GM23248 (cell line): ENCODE measurements at places on chromosomes 12 and 14. TPM values are rescaled to one million over a fixed set of nuclear protein-coding genes. Genes with fewer than 3 reads are reported as not detected.
A peak's percentile ranks its signal among the peaks of the same experiment; 100 is the strongest.

- peaks cover 32% of the 10 kb centered on the region for H3K36me3 ChIP-seq
- H3K4me1 ChIP-seq: peaks cover 37% of the 10 kb centered on the region
- H3K4me3 ChIP-seq: peak overlapping the region; percentile 27
- H3K27me3 ChIP-seq: no peaks in the 10 kb centered on the region
- DNase-seq: peak; percentile 85
Measured at GRCh38 chr14:58280954-58281787, 17.2 kb upstream of the ARID4A start.

- no peaks in the 10 kb centered on the region for H3K27me3 ChIP-seq
- no peaks in the 10 kb centered on the region for H3K4me1 ChIP-seq
- no peak overlapping the region for H3K4me3 ChIP-seq
- no peak for DNase-seq
- H3K27ac ChIP-seq: no peak overlapping the region
- H3K36me3 ChIP-seq: no peaks in the 10 kb centered on the region
Measured at GRCh38 chr12:116837097-116837496, 44.1 kb downstream of the HRK start.

GRCh38 chr14:74675219-74675618, 37.7 kb downstream of the AREL1 start:
- DNase-seq: no peak
- H3K4me1 ChIP-seq: peaks cover 19% of the 10 kb centered on the region
- no peak overlapping the region for H3K4me3 ChIP-seq
- H3K27ac ChIP-seq: no peak overlapping the region
- peaks cover 33% of the 10 kb centered on the region for H3K36me3 ChIP-seq

DNA sequence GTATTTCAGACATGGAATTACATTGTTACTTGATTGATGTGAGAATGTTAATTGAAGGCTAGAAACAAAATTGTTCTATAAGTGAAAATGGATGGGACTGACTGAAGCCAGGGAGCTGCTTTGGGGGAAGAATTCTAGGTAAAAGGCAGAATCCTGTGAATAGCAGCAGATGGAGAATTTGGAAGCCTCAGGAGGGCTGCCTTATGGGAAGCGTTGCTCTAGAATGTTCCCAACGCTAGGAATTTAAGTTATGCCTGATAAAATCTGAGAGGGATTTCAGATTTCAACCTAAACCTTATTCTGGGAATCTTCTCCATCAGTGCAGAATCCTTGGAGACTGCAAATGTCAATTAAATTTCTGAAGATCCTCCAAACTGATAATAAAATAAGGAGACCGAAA, 858.2 kb upstream of the FLRT2 start:
- no peaks in the 10 kb centered on the region for H3K27me3 ChIP-seq
- H3K4me3 ChIP-seq: no peak overlapping the region
- H3K36me3 ChIP-seq: no peaks in the 10 kb centered on the region

GRCh38 chr12:2498964-2499500, 295.7 kb upstream of the FKBP4 start:
- peaks cover 8% of the 10 kb centered on the region; the same call in 1 of the 2 replicates for H3K36me3 ChIP-seq
- no peak for DNase-seq
- no peaks in the 10 kb centered on the region for H3K4me1 ChIP-seq
- no peak overlapping the region for H3K4me3 ChIP-seq
- H3K27me3 ChIP-seq: no peaks in the 10 kb centered on the region

- no peak overlapping the region for H3K27ac ChIP-seq
- H3K4me1 ChIP-seq: 0 out of 2 replicates have a peak, but pooled peaks cover 4% of the 10 kb centered on the region
- no peaks in the 10 kb centered on the region for H3K27me3 ChIP-seq
- no peaks in the 10 kb centered on the region for H3K36me3 ChIP-seq
- no peak for DNase-seq
- no peak overlapping the region for H3K4me3 ChIP-seq
Measured at GRCh38 chr12:12003609-12004008, 67.1 kb upstream of the BCL2L14 start.

DNA sequence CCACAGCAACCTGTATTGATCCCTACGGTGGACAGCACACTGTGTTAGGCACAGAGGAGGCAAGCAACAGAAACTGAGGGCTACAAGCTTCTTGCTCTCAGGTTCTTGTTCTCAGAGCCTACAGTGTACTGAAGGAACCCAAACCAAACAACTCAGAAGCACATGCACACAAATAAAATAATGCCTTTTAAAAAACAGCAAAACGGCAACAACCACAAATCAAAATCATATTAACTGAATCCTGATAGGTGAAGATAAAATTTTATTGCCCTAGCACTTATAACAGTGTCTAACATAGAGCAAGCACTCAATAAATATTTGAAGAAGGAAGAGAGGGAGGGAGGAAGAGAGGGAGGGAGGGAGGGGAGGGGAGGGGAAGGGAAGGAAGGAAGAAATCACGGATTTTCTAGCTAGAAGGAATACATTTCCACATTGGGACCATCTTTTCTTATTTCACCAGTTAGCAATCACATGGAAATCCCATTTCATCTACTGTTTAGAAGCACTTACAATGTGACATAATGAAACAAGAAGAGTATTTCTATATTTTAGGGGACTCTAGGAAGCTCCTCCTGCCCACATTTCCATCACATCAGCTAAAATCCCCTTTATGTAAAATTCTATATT, 27.2 kb downstream of the DMAC2L start:
- H3K36me3 ChIP-seq: no peaks in the 10 kb centered on the region
- no peak overlapping the region for H3K27ac ChIP-seq
- H3K27me3 ChIP-seq: no peaks in the 10 kb centered on the region
- no peak overlapping the region for H3K4me3 ChIP-seq

GRCh38 chr14:34098045-34098984, 147.4 kb upstream of the EGLN3 start:
- no peaks in the 10 kb centered on the region for H3K36me3 ChIP-seq
- peaks cover 13% of the 10 kb centered on the region; the same call in 1 of the 2 replicates for H3K27me3 ChIP-seq
- no peak overlapping the region for H3K4me3 ChIP-seq
- DNase-seq: peak; percentile 63

DNA sequence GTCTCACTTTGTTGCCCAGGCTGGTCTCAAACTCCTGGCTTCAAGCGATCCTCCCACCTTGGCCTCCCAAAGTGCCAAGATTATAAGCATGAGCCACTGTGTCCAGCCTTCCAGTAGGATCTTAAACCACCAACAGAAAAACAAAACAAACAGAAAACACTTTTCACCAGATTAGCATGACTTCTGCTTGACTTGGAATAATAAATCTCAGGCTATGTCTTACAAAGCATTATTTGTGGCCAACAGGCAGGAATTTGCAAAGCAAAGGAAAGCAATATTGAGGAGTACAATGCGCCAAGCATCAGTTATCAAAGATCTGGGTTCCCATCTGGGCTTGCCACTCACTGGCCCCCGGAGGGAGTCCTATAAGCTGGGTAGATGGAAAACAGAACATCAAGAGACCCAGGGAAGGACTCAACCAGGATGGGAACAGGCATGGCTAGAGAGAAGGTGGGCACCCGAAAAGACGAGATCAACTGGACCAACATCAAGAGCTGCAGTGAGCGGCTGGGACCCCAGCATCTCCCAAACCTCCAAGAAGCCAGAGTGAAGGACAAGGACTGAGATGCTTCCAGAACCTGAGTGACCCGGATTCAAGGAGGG, 101.2 kb downstream of the TMEM30B start:
- H3K36me3 ChIP-seq: no peaks in the 10 kb centered on the region
- DNase-seq: no peak
- H3K4me3 ChIP-seq: no peak overlapping the region
- H3K4me1 ChIP-seq: peaks cover 51% of the 10 kb centered on the region
- H3K27me3 ChIP-seq: no peaks in the 10 kb centered on the region

The ANO4 gene
- 4.8 and 6.6 TPM in 2 replicates for total RNA-seq

The MUCL1 gene
- total RNA-seq: not detected in 2 replicates

The NPFF gene
- total RNA-seq: not detected in 2 replicates

The BDKRB2 gene
- total RNA-seq: 14.4 and 15.8 TPM in 2 replicates

The RBMS2 gene
- total RNA-seq: 23.8 and 28.7 TPM in 2 replicates
